ENCODE measurements at places on chromosomes 11 and 22. TPM values are rescaled to one million over a fixed set of nuclear protein-coding genes. Genes with fewer than 3 reads are reported as not detected.

ALX4 gene
- total RNA-seq, result under 0.01 TPM

RGL4 gene
- 0.50 TPM for total RNA-seq

GRIK4 gene
- 0.69 TPM for total RNA-seq

IFTAP gene
- total RNA-seq, result 26.8 TPM

OR10A2 gene
- not detected for total RNA-seq
